ENCODE measurements at places on chromosomes 4 and X.

DNA sequence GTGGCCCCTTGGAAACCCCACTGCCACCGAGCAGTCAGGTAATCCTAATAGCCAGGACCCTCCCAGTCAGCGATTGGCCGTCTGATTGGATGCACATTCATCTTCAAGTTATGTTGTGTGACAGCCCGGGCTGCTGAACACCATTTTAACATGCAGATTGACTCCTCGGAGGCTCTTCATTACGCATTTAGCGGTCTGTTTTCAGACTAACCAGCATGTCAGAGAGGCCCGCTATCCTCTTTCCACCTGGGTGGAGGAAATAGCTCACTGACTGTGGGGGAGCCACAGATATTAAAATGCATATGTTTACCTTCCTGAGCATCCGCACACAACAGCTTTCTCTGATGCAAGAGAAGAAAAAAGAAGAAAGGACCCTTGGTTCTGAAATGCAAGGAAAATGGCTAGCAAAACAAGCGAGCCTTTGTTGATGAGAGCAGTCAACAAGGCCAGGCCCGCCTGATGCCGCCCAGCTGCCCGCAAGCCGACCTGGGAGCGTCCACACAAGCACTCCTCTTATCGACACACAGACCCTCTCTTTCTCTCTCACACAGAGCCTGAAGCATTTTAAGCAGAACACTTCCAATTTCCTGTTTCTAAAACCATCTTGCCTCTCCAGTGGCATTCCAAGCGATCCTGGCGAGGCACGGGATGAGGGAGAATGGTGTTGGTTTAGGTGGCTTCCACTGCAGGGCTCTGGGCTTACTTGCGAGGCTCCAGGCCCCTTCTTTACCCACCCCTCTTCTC lies 118.3 kb downstream of the MGST2 start:
- no peak for DNase-seq

GRCh38 chr4:81213671-81214070 lies 1.4 kb downstream of the PRKG2 start:
- DNase-seq, result no peak

- DNase-seq, result no peak
Measured at GRCh38 chr4:3241898-3242524, 6.9 kb upstream of the MSANTD1 start.

DNA sequence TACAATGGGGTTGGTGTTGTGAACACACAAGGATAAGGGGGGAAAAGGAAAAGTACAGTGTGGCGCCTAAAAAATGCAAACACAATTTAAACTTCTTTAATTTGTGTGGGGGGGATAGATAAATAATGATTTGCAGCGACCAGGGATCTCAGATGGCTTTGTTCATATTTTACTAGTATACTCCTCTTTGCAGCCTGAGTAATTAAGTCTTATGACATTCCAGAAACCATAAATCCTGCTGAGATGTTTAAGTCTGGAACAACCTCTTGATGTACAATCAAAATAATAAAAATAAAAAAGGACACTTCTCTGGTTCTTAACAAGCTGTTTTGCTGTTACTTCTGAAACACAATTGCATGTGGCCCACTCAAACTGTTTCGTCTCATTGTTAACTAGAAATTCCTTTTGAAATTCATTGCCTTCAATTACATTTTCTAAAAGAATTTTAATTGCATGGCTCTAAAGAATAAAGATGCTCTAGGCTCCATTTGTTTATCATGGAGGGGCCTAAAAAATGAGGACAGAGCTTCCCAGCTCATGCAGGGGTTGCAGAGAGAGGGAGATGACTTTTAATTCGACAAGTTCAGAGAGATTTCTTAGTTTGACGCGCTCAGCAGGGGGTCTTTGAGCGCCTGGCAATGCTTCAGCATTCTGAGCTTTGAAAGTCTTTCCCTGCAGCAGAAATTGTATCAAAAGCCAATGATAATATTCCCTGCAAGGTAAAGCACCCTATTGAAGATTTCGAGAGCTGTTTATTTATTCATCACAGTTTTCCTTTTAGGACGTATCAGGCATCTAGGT lies 892.4 kb upstream of the TENM3 start:
- DNase-seq, result no peak

DNA sequence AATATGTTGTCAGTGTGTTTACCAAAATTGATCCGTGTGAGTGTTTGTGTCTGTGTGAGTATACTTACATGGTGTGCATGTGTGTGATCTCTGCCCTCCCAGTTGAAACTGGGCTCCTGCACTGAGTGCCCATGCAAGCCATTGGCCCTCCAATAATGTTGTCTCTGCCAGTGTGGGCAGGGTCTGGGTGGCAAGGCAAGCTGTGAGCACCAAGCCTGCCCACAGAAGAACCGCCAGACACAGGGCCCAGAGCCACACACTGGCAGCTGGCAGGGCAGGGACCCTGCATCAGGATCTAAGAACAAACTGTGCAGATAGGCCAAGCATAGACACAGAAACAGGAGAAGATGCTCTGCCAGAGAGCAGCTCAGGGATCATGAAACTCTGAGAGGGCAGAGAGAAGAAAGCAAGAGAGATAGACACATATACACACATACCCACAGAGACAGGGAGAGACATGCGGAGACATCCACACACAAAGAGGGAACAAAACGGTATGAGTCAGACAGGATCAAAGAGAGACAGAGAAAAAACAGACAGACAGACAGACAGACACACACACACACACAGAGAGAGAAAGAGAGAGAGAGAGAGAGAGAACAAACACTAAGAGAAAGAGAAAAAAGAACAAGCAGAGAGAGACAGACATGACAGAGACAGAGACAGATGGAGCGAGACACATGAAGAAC lies 555.0 kb downstream of the MID1IP1 start:
- no peak for DNase-seq

DNA sequence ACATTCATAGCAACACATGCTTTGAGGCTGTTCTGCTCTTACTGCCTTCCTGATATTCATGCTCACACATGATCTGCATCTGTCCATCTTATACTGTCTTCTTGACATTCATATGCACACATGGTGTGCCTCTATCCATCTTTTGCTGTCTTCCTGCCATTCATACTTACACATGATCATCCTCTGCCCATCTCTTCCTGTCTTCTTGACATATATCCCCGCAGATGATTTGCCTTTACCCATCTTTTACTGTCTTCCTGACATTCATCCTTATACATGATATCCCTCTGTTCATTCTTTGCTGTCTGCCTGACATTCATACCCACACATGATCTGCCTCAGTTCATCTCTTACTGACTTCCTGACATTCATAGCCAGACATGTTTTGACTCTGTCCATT lies 36.8 kb downstream of the SCML1 start:
- DNase-seq, result no peak

DNA sequence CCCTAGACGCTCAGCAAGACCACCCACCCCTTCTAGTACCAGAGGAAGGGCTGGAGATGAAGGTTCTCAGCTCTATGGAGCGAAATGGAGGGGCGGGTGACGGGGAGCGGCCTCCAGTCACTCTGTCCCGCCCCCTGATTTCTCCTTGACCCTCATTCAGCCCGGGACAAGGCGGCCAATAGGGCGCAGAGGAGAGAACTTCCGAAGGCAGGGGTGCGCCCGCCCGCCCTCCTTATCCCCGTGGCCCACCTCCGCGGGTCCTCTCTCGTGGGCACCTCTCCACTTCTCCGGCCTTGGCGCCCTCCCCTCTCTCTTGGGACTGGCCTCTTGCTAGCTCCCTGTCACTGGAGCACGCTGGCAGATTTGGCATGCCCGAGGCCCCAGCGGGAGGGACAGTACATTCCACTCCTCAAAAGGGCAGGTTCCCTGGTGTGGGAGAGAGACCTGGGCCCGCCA lies 1.1 kb upstream of the SEPTIN6 start:
- no peak for DNase-seq

DNA sequence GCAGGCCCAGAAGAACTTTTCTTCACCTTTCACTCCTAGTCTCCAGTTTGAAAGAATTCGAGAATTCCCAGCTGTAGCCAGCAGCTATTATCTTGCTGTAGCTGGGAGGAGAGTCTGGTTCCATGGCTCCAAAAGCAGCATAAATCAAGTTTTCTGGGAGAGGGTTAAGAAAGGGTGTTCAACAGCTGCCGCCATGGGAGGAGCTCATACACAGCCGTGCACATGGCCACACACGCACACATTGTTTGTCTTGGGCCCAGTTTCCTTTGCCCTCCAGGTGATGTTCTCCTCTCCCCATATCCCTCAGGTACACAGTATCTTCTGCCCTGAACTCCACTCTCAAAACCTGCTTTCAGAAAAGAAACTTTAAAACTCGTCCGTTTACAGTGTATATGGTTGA lies 4.1 kb upstream of the GPC3 start:
- no peak for DNase-seq

- DNase-seq, result no peak
Measured at GRCh38 chr4:8504279-8505007, 63.9 kb downstream of the TRMT44 start.

DNA sequence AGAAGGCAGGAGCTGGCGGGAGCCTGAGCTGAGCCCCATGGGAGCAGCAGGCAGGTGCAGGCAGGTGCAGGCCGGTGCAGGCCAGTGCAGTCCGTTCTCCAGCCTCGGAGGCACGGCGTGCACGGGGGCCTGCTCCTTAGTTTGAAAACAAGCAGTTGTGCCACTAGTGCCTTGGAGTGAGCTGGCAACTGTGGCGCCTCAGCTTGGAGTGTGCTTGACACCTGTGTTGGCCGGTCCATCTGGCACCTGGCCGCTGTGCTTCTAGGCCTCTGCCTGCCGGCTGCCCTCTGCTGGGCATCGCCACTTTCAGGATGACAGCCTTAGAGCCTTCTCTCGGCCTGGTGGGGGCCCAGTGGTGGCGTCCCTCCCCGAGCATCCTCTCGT lies 47.9 kb downstream of the RGS12 start:
- DNase-seq, result no peak

GRCh38 chrX:1249101-1249887 lies 19.3 kb upstream of the CSF2RA start:
- DNase-seq, result no peak

DNA sequence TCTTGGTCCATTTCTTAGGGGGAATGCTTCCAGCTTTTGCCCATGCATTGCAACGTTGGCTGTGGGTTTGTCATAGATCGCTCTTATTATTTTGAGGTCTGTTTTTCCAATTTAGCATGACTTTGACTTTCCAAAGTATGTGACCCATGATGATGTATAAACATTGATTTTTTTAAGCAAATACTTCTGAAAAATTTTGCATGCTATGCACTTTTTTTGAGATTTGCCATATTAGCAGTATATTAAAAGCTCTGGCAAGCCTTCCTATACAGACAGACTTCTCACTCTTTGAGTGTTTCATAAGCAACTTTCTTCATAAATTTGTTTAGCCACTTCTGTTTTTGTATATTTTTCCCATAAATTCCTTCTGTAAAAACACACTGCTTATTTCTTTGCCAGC lies 746.4 kb upstream of the LCORL start:
- no peak for DNase-seq

DNA sequence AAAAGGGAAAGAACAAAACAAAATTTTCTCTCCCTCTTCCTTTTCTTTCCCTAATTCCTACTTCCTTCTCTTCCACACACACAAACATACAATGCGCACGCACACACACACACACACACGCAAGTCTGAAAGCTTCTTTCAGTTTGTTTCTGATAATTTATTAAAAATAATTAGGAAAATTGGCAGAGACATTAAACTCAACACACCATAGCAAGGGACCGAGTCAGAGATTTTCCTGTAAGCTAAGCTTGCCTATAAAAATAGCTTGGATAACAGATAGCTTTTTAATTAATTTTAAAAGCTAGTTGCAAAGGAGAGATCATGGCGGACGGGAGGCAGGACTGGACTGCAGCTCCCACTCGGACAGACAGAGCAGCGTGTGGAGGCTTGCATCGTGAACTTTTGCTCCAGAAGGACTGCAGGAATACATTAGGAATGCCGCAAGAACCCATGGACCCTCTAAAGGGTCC lies 92.6 kb upstream of the MAPK10 start:
- no peak for DNase-seq

- no peak for DNase-seq
Measured at GRCh38 chr4:17335371-17335770, 176.5 kb downstream of the QDPR start.

DNA sequence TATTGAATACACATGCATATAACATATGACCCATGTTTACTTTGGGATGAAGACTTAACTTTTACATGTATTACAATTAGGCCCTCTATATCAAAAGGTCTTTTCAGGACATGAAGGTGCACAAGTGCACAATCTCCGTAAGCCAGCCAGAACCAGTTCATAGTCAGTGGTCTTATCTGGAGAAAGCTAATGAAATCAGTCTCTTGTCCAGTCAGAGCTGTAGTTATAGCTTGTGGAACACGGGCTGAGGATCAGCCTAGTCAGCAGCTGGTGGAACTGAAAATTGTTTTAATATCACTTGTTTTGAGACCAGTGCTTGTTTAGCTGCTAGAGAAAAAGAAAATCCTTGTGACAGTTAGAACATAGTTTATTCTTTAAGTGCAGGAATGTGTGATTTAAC lies 197.9 kb downstream of the IL13RA2 start:
- DNase-seq, result no peak

GRCh38 chr4:38025665-38026064 lies 65.5 kb downstream of the PTTG2 start:
- no peak for DNase-seq

- DNase-seq, result no peak
Measured at GRCh38 chrX:93322110-93322509, 351.3 kb downstream of the NAP1L3 start.

GRCh38 chrX:119753639-119754257 lies 4.6 kb upstream of the SOWAHD start:
- DNase-seq, result no peak

DNA sequence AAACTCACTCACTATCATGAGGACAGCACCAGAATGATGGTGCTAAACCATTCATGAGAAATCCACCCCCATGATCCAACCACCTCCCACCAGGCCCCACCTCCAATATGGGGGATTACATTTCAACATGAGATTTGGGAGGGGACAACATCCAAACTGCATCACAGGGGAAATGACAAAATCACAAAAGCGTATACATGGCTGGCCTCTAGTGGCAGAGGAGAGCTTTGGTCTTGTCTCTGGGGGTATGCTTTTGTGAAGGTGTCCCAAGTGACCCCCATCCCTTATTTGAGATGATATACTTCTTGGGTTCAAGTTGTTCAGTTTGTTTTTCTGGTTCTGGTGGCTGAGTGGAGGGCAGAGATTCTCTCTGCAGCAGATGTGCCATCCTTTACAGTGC lies 8.5 kb upstream of the SETD7 start:
- DNase-seq, result no peak

GRCh38 chr4:6617246-6617645 lies 23.2 kb upstream of the MRFAP1 start:
- DNase-seq, result no peak

GRCh38 chr4:98068495-98068894 lies 74.8 kb downstream of the STPG2 start:
- DNase-seq, result no peak

DNA sequence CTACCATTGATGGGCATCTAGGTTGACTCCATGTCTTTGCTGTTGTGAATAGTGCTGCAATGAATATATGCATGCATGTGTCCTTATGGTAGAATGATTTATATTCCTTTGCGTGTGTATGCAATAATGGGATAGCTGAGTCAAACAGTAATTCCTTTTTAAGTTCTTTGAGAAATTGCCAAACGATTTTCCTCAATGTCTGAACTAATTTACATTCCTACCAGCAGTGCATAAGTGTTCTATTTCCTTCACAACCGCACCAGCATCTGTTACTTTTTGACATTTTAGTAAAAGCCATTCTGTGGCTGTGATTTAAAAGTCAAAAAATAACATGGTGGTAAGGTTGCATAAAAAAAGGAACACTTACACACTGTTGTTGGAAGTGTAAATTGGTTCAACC lies 103.1 kb upstream of the FAM47B start:
- DNase-seq, result no peak

GRCh38 chr4:166182145-166182544 lies 309.1 kb downstream of the TLL1 start:
- DNase-seq, result no peak

- DNase-seq, result no peak
Measured at GRCh38 chr4:99149426-99150019, 5.4 kb upstream of the ADH4 start.
